Activated CD8-positive, alpha-beta memory T cell treated with anti-CD3 and anti-CD28 coated beads, Interleukin-2, amount 10 ng/mL, durations not matched to agents 7 days and 5 days (primary cell): ENCODE measurements at places on chromosomes 4 and X. TPM values are rescaled to one million over a fixed set of nuclear protein-coding genes. Genes with fewer than 3 reads are reported as not detected.

GRCh38 chrX:100409610-100410590, at the start of gene PCDH19:
Gene PCDH19, minus strand, starts transcription at chrX:100410273. Its CDS starts 1,676 bp downstream, at chrX:100408597.
- H3K4me3 ChIP-seq, result no peak within 1 kb of the TSS
- peaks cover 2% of the 10 kb centered on the region for H3K36me3 ChIP-seq
- peak within 1 kb of the TSS; percentile 48 for H3K27ac ChIP-seq
- peaks cover 79% of the 10 kb centered on the region for H3K27me3 ChIP-seq

DNA sequence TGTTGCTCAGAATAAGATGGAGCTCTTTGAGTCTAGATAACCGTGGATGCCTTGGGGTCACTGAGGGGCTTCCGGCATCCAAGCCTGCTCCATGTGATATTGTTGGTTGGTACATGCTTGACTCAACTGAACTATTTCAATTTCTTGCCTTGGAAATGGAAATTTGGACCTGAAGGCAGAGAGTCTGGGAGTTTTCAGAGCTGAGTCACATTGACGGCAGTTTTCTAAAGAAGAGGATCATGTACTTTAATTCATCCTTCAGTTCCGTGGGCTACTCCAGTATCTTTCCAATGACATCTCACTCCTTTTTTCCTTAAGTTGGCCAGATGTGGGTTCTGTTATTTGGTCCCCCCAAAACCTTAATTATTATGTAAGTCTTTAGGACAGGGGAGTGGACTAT, 100.5 kb downstream of the MFAP3L start:
- H3K27ac ChIP-seq, result no peak overlapping the region
- peaks cover 2% of the 10 kb centered on the region for H3K27me3 ChIP-seq
- H3K4me3 ChIP-seq, result no peak overlapping the region

- H3K27ac ChIP-seq, result no peak overlapping the region
- no peak overlapping the region for H3K4me3 ChIP-seq
- H3K27me3 ChIP-seq, result no peaks in the 10 kb centered on the region
- H3K36me3 ChIP-seq, result no peaks in the 10 kb centered on the region
Observed at GRCh38 chr4:90979556-90979955, 852.4 kb downstream of the CCSER1 start.

DNA sequence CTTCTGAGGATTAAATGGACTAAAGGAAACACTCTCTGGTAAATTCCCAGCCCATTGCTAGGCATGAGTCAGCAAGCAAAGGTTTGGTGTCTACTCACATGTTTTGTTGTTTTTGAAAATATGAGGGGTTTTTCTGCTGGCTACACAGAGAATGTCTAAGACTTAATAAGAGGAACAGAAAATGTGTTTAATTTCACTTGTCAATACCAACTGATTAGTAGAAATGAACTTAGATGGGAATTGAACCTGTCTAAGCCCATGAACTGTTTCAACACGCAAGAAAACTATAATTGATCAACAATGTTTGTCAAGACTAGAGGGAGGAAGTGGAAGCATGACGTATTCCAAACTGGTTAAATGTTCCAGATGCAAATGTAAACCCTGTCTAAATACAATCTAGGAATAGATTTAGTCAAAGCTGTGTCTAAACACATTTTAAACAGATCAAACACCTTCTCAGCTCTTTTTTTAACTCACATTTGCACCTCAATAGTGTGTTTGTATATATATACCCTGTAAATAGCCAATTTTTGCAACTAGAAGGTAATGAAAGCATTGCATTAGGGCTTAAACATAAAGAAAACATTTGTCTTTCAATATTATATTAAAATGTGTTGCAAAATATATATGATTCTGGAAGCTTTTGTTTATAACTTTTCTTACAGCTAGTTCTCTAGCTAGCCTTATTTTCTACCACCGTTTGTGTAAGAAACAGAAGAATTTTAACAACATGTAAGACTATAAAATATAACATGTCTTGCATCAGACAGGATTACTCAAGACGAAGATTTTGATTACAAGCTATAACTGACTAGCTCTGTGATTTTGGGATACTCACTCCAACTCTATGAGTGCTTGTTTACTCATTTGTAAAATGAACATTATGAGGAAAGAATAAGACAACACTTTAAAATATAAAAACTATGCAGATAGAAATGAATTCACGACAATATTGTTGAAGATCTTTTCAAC, 607.8 kb downstream of the FSTL5 start:
- H3K36me3 ChIP-seq, result no peaks in the 10 kb centered on the region
- no peak overlapping the region for H3K27ac ChIP-seq
- H3K27me3 ChIP-seq, result no peaks in the 10 kb centered on the region
- H3K4me1 ChIP-seq, result no peaks in the 10 kb centered on the region
- no peak overlapping the region for H3K4me3 ChIP-seq
- no peak for DNase-seq

The LANCL3 gene
- 0.66 TPM for total RNA-seq

DNA sequence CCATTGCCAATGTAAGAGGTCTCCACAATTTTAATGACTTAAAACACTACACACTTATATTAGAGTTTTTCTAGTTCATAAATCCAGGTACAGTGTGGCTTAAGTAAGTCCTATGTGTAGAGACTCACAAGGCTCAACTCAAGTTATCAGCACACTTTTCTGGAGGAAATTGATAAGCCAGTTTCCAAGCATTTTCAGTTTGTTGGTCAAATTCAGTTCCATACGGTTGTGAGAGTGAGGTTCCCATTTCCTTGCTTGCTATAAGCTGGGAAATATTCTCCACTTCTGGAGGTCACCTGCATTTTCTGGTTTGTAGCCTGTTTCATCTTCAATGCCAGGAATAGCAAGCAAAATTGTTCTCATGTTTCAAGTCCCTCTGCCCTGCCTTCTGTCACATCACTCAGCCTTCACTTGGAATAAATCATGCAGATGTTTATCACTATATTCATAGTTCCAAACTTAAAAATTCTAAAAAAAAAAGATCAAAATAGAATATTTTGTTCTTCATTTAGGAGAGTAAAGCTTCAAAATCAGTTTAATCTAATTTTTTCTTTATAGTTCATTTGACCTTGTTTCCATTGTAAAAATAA, 1137.5 kb upstream of the INTU start:
- no peak overlapping the region for H3K27ac ChIP-seq
- H3K4me3 ChIP-seq, result no peak overlapping the region
- H3K4me1 ChIP-seq, result no peaks in the 10 kb centered on the region
- H3K36me3 ChIP-seq, result no peaks in the 10 kb centered on the region
- DNase-seq, result no peak

DNA sequence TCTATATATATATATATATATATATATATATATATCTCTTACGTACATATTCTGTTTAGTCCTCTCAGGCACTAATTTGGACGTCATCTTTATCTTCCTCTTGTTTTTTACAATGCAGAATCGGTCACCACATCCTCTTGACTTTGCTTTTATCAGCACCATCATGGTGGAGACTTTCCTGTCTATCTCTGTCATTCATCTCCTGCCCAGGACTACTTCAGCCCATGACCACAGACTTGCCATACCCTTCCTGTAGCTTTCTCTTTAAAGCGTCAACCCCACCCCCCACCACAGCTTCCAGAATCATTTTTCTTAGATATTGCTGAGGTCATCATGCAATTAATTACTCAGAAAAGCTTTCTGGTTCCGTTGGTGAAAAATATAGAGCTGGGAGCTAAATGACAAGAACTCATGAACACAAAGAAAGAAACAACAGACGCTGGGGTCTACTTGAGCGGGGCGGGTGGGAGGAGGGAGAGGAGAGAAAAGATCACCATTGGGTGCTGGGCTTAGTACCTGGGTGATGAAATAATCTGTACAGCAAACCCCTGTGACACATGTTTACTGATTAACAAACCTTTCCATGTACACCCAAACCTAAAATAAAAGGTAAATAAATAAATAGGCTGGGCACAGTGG, 30.5 kb upstream of the PRKX start:
- DNase-seq, result peak; percentile 82
- no peaks in the 10 kb centered on the region for H3K27me3 ChIP-seq
- H3K27ac ChIP-seq, result peak overlapping the region; percentile 89
- peak overlapping the region; percentile 67 for H3K4me3 ChIP-seq
- H3K4me1 ChIP-seq, result peaks cover 40% of the 10 kb centered on the region
- H3K36me3 ChIP-seq, result peaks cover 27% of the 10 kb centered on the region

DNA sequence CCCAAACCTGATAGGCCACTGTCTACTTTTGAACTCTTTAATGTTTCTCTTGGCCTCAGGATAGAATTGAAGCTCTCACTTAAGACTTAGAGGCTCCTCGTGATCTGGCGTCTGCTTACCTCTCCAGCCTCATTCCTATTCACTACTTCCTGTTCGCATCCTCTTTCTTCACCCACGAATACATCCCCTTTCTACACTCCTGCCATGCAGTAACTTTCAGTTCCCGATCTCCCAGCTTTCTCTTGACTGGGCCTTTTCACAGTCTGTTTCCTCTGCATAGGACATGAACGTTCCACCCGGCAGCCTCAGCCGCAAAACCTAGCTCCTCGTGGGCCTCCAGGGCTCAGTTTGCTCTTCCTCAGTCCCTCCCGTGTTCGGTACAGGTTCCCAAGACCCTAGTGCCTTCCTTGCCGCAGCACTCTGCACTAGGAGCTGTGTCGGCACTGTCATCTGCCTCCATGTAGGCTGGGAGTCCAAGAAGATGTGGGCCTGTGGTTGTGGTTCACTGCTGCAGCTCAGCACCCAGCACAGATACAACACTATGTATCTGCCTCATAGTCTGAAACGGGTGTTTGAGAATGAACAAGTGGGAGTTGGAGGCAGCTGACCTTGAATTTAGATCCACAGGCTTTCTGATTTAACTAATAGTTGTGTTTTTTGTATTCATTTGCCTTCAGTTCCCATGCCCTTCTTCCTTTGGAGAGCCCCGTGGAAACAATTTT, 15.8 kb downstream of the RPL39 start:
- H3K27ac ChIP-seq, result peak overlapping the region; percentile 63
- H3K36me3 ChIP-seq, result no peaks in the 10 kb centered on the region

DNA sequence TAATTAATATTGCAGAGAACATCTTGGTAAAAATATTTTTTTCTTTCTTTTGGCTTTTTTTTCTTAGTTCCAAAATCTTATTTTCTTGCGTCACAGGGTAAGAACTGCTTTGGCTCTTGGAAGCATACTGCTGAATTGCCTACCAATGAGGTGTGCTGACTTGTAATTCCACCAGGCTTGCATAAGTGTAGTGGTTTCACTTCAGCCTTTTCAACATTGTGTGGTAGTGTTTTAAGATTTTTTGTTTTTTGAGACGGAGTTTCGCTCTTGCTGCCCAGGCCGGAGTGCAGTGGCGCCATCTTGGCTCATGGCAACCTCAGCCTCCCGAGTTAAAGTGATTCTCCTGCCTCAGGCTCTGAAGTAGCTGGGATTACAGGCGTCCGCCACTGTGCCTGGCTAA, 42.4 kb downstream of the N4BP2 start:
- no peak for DNase-seq
- no peaks in the 10 kb centered on the region for H3K4me1 ChIP-seq
- no peaks in the 10 kb centered on the region for H3K27me3 ChIP-seq
- no peak overlapping the region for H3K27ac ChIP-seq

DNA sequence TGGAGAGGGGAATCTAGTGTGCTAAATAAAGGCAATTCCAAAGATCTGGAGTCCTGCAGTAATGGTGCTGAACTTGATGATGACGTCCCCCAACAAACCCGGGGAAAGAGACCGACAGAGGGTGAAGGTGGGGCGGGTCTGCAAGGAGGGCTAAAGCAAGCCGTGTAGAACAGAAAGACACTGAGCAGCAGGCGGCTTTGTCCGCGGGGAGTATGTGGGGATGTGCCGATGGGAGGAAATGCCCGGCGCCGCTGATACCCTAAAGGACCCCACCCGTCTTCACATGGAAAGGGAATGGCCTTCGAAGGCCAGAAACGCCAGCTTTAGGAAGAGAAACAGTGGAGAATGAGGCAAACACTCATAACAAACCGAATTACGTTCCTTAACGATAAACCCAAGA, 528.9 kb downstream of the ZNF674 start:
- H3K36me3 ChIP-seq, result no peaks in the 10 kb centered on the region
- no peaks in the 10 kb centered on the region for H3K4me1 ChIP-seq
- no peak for DNase-seq
- H3K4me3 ChIP-seq, result no peak overlapping the region
- H3K27ac ChIP-seq, result no peak overlapping the region
- peaks cover 3% of the 10 kb centered on the region for H3K27me3 ChIP-seq

- no peak overlapping the region for H3K27ac ChIP-seq
- no peak for DNase-seq
Observed at GRCh38 chr4:47415719-47416118, 47.8 kb downstream of the COMMD8 start.

GRCh38 chr4:74018116-74018515, 19.6 kb upstream of the CXCL5 start:
- peaks cover 2% of the 10 kb centered on the region for H3K27me3 ChIP-seq
- H3K4me1 ChIP-seq, result peaks cover 23% of the 10 kb centered on the region
- no peak overlapping the region for H3K27ac ChIP-seq
- no peak for DNase-seq
- peaks cover 2% of the 10 kb centered on the region for H3K36me3 ChIP-seq

The BEND2 gene
- total RNA-seq, result not detected

DNA sequence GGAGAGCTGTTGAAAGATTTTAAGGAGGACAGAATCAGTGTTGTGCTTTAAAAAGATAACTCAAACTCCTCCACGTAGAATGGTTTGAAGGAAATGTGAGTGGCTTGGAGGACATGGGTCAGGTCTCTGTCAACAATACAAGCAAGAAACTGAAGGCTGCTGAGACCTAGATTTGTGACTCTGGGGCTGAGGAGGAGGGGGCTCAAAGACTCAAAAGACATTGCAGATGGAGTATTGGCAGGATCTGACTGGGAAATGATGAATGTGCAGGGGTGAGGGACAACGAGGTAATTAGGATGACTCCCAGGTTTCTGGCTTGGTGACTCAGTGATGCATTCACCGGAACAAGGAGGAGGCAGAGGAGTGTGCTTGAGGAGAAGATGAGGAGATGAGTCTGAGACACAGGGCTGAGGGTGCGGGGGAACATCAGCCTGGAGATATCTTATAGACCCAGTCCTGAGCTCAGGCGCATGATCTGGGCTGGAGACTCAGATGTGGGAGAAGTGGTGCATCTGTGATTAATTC, 3.3 kb upstream of the RPS4X start:
- no peak overlapping the region for H3K4me3 ChIP-seq
- H3K36me3 ChIP-seq, result peaks cover 6% of the 10 kb centered on the region
- no peak overlapping the region for H3K27ac ChIP-seq
- H3K4me1 ChIP-seq, result peaks cover 10% of the 10 kb centered on the region
- peaks cover 24% of the 10 kb centered on the region for H3K27me3 ChIP-seq

GRCh38 chr4:80054375-80054774, 18.7 kb downstream of the ANTXR2 start:
- H3K27me3 ChIP-seq, result no peaks in the 10 kb centered on the region
- peaks cover 36% of the 10 kb centered on the region for H3K4me1 ChIP-seq
- H3K4me3 ChIP-seq, result no peak overlapping the region
- DNase-seq, result no peak
- peaks cover 65% of the 10 kb centered on the region for H3K36me3 ChIP-seq

- H3K4me3 ChIP-seq, result no peak overlapping the region
- H3K36me3 ChIP-seq, result no peaks in the 10 kb centered on the region
- no peaks in the 10 kb centered on the region for H3K27me3 ChIP-seq
Observed at GRCh38 chr4:144955104-144955503, 142.9 kb downstream of the ANAPC10 start.

The CFAP99 gene
- not detected for total RNA-seq
